ENCODE measurements at places on chromosomes 12 and 14.

DNA sequence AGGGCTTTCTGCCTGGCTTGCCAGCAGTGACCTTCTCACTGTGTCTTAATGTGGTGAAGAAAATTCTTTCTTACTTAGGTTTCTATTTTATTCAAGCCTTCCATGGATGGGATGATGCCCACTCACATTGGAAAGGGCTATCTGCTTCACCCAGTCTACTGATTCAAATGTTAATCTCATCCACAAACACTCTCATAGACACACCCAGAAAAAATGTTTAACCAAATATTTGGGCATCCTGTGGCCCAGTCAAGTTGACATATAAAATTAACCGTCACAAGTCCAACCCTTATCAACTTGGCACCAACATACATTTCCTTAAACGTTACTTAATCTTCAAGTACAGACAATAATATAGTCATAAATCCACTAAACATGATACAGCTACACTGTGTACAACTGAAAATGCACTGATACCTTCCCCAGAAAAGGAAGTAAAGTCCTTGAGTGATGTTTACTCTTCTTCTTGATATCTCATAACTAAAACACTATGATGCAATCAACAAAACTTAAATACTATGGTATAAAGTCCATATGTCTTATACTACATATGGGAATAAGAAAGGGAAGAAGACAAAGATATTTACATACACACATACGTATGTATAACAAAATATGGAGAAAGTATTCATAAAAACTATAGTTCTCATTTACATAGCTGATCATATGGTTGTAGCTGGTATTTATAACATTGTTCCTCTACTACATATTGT is 394.7 kb upstream of the NOVA1 start:
- DNase-seq: no peak

- no peak for DNase-seq
These were observed 31.9 kb downstream of the RESF1 start for GRCh38 chr12:31991146-31991545.

DNA sequence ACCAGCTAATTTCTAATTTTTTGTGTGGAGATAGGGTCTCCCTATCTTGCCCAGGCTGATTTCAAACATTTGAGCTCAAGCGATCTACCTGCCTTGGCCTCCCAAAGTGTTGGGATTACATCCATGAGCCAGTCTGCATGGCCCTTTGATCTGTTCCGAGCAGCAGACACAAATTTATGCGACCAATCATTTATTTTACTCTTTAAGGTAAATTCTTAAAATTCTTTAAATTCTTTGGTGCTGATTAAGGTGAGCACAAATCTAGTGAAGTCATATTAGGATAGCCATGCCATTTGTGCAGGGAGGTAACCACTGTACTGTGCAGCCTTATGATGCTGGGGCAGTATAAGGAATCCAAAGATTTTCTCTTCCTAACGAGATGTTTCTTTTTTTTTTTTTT is 135.7 kb downstream of the SRGAP1 start:
- no peak for DNase-seq

DNA sequence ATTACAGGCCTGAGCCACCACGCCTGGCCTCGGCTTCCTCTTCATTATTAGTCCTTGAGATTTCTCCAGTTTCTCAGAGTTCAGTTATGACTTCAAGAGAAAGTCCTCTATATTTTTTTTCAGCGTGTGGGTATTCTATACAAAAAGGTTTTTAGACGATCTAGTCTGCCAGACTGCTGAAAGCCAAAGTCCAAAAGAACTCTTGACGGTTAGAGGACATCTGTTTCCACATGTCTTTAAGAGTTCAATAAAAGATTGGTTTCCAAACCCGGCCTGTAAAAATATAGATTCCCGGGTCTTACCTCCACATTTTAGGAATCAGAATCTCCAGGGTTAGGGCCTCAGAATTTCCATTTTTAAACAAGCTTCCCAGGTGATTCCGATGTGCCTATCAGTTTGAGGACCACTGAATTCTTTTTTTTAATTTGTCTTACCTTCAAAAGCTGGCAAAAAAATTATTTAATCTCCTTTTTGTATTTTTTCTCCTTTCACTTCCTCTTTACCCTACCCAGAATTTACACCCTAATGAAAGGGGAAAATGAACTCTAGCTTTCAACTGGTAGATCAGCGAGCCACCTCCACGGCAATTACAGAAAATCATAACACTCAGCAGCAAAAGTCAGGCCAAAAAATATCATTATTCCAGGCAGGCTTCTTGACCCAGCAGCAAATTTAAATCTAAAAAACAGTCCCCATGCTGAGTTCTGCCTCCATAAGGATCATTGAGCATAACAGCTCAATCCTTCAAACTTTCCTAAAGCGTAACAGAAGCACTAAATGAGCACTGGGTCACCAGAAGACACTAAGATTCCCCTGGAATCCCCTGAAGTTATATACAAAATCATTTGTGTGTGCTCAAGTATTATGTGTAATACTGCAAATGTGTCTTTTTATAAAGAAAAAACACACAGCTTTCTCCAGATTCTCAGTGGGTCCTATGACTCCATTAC is 8.7 kb downstream of the NT5DC3 start:
- peak; percentile 45 for DNase-seq

GRCh38 chr14:93959239-93960107 is 16.9 kb downstream of the ASB2 start:
- DNase-seq: peak; percentile 76

DNA sequence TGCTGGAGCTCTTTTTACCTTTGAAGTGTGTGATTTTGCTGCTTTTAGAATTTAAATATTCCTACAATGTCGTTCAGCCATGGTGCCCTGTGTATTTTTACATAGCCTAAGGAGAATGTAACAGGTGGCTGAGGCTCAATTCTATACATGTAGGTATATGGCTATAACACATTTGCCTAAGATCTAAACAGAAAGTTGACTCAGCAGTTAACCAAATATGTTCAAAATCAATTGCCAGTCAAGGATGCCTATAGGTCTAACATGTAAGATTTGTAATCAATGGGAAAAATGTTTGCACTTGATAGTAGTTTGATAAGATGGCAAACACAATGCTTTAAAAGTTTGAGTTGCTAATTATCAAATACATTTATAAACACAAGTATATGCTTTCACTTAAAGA is 8.2 kb downstream of the PAWR start:
- no peak for DNase-seq

GRCh38 chr12:128980623-128981022 is 127.3 kb downstream of the GLT1D1 start:
- DNase-seq: no peak

DNA sequence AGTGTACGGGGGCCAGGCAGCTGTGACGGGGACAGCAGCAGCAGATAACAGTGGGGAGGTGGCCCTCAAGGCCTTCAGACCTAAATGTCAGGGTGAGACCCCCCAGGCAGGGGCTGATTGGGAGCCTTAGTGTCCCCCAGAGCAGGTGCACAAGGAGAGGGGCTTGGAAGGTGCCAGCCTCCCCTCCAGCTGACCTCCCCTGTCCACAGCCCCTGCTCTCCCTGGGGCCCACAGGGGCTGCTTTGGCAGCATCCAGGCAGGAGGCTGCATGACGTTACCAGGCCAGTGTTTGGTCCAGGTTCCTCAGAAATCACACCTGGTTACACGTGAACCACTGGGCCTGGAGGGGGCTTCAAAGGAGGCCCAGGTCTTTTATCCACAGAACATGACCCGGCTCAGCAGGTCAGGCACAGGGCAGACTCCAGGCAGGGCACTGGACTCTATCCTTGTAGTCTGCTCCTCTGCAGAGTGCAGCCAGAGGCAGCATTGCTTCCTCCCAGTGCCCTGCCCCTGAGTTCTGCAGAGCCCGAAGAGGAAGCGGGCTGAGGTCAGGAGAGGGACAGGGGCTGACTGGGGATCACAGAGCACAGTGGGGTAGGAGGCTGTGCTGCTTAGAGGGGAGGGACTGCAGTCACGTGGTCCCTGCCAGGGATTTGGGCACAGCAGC is 2.6 kb upstream of the TRMT61A start:
- peak; percentile 77 for DNase-seq

- DNase-seq: no peak
These were observed 42.9 kb downstream of the WDR89 start for GRCh38 chr14:63598807-63599206.

- no peak for DNase-seq
These were observed 273.1 kb downstream of the DIO2 start for GRCh38 chr14:79938185-79938584.

- no peak for DNase-seq
These were observed 27.6 kb downstream of the EVL start for GRCh38 chr14:100092832-100093231.

- no peak for DNase-seq
These were observed 40.5 kb downstream of the CRACR2A start for GRCh38 chr12:3712209-3712992.

- DNase-seq: no peak
These were observed 60.4 kb upstream of the CMKLR1 start for GRCh38 chr12:108399514-108399913.

- peak; percentile 5 for DNase-seq
These were observed 37.1 kb upstream of the VSX2 start for GRCh38 chr14:74202113-74202512.

DNA sequence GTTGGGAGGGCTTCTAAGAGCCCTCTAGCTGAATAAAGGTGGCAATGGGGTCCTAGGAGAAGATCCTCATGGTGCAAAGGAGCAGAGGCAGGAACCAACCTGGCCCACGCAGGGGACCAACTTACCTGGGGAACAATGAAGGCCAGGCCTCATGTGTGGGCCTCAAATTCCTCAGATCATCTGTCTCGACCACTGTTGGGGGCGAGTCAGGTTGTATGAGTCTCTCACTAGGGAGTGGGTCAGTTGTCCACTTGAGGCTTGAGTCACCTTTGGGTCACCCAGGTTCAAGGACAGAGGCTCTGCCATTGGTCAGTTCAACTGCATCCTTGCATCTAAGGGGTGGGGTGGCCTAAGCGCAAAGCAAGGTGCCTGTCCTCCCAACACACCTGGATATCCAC is 43.7 kb upstream of the BDKRB2 start:
- no peak for DNase-seq

- no peak for DNase-seq
These were observed 1.7 kb downstream of the JDP2 start for GRCh38 chr14:75429562-75429961.

DNA sequence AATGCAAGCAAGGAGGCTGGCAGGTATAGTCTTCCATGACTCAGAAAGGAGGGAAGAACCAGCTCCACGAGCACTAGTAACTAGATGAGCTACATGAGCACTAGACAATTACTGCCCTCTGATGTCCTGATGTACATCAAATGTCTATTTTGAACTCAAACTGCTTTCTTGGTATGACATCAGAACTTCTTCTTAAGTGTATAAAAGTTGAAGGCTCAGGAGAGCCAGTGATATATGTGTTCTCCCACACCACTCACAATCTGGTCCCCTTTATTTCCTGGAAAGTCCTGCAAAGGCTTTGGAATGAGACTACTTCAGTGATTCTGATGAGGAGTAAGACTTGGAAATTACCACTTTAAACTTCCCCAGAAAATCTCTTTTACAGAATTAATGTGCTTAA is 18.5 kb upstream of the DHRS7 start:
- no peak for DNase-seq

DNA sequence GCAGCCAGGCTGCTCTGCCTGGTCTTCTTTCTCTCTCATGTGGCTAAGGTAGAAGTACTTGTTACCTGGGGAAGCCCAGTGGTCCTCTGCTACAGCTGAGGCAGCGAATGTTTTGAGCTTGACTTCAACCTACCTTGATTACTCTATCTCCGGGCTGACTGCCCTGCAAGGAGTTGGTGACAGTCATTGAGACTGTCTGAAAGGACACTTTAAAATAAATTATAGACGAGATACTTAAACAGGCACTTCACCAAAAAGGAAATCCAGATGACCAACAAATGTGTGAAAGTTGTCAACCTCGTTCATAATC is 474 bp upstream of the CIT start:
- no peak for DNase-seq

- peak; percentile 92 for DNase-seq
These were observed 14.9 kb downstream of the LTA4H start for GRCh38 chr12:96020314-96021003.

DNA sequence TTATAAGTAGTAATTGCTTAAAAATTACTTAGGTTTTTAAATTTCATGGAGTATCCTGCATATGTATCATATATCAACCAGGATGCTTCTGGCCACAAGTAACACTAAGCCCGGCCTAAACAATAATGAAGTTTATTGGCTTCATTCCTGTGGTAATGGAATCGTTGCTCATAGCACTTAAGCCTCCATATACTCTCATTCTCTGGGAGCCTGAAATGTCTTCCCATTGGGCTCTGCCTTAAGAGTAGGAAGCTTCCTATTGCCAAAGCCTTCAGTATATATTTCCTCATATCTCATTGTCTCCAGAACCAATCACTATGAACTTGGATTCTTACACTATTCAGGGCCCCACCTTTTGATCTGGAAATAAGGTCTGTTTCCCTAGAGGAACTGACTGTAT is 83.8 kb upstream of the DNM1L start:
- DNase-seq: no peak

DNA sequence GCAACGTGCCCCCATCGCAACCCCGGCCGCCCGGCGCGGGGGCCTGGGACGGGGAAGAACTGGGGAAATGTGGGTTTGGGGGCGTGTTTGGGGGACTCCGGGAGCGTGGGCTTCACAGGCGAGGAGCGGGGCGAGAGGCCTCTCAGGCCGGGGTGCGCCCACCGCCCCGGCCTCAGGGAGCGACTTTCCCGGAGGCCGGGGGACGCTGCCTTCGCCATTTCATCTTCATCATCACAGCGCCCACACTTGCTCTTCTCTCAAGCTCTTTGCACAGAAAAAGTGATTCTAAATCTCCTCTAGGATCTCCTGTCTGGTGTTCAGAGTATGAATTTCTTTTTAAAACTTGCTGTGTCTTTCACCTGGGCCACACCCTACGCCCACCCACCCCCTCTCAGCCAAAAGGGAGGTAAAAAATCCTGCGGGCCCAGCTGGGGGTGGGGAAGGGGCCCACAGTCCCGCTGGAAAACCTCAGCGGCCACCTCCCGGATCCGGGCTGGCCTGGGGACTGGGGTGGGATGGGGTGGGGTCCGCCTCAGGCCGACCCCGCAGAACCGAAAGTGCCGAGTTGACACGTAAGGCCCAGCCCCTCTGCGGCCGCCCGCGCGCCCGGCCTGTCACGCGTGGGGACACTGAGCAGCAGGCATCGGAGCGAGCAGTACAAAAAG is 7.4 kb downstream of the CDKN1B start:
- no peak for DNase-seq

DNA sequence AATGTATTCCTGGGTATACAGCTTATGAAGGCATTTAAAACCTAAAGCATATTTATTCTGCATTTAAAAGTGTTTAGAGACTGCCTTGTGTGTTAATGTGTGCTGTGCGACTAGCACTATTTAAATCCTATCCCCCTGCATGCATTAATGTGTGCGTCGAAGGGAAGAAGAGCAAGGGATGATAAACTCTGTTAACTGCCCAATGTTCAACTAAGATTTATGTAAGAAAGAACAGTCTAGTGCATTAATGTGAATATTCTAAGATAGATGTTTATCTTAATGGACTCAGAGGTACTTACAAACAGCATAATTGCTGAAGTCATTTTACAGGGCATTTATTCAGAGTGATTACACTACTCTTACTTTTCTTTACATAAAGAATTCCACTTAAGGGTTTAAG is 424.8 kb downstream of the DIO2 start:
- no peak for DNase-seq

GRCh38 chr12:49293056-49293956 is 1.6 kb upstream of the PRPH start:
- DNase-seq: no peak

- no peak for DNase-seq
These were observed 96.7 kb downstream of the TMX1 start for GRCh38 chr14:51336734-51337133.

- DNase-seq: no peak
These were observed 116.3 kb upstream of the FKBP4 start for GRCh38 chr12:2678426-2678825.

GRCh38 chr14:97218691-97219430 is 421.7 kb downstream of the VRK1 start:
- DNase-seq: no peak

Measured in MV-4-11 (cell line).